Left lung (tissue), 14 donors: ENCODE measurements at places on chromosomes 4 and X. TPM values are rescaled to one million over a fixed set of nuclear protein-coding genes. Genes with fewer than 3 reads are reported as not detected.

- no peak overlapping the region for H3K4me3 ChIP-seq
- DNase-seq, result no peak
- H3K4me1 ChIP-seq, result no peaks in the 10 kb centered on the region
- H3K27me3 ChIP-seq, result no peaks in the 10 kb centered on the region
Measured at GRCh38 chr4:16739997-16740624, 158.3 kb downstream of the LDB2 start.

DNA sequence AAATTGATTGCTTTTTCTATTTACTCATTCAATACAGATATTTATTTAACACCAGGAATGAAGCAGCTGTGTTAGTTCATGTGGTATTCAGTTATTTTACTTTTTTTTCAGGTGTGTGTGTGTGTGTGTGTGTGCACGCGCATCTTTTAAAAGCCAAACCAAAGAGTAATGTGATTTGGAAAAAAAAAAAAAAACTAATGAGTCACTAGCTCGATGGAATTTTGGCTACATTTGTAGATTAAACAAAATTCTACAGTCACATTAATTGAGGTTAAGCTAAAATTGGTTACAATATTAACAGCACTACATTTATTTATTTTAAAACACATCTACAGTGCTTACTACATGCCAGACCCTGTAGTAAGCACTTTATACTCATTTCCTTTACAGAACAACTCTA lies 66.8 kb downstream of the HHIP start:
- no peak overlapping the region for H3K27ac ChIP-seq
- H3K36me3 ChIP-seq, result no peaks in the 10 kb centered on the region
- DNase-seq, result no peak
- no peak overlapping the region for H3K4me3 ChIP-seq
- H3K27me3 ChIP-seq, result no peaks in the 10 kb centered on the region

WAS gene
- total RNA-seq, result 16.4 TPM

GRCh38 chr4:42570221-42570620 lies 86.7 kb downstream of the ATP8A1 start:
- no peaks in the 10 kb centered on the region for H3K27me3 ChIP-seq
- no peaks in the 10 kb centered on the region for H3K4me1 ChIP-seq
- H3K27ac ChIP-seq, result no peak overlapping the region
- H3K4me3 ChIP-seq, result no peak overlapping the region
- DNase-seq, result peak; percentile 53

GRCh38 chr4:161350946-161351345 lies 812.9 kb downstream of the FSTL5 start:
- H3K27me3 ChIP-seq, result no peaks in the 10 kb centered on the region
- H3K4me3 ChIP-seq, result no peak overlapping the region
- H3K36me3 ChIP-seq, result no peaks in the 10 kb centered on the region
- H3K27ac ChIP-seq, result no peak overlapping the region

DNA sequence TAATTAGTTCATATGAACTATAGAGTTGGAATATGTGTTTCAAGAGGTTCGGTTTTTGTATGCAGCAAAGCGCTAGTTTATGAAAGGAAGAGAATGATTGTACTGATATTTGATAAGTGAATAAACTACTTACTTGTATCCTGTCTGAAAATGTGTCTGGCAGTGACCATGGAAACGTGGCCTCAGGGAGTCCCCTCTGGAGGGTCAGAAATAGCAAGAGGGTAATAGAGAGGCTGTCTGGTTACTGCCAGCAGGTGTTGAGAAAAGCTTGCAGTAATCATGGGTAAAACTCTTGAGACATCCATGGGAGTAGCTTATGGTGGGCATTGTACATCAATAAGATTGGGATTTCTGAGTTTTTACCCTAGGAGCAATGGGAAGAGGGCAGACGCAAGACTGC lies 77.1 kb downstream of the DCLK2 start:
- H3K4me1 ChIP-seq, result no peaks in the 10 kb centered on the region
- no peak overlapping the region for H3K4me3 ChIP-seq
- H3K27me3 ChIP-seq, result no peaks in the 10 kb centered on the region
- H3K27ac ChIP-seq, result no peak overlapping the region

C4orf51 gene
- total RNA-seq, result not detected

GRCh38 chr4:150679018-150679764 lies 97.2 kb downstream of the MAB21L2 start:
- H3K36me3 ChIP-seq, result no peaks in the 10 kb centered on the region
- no peak overlapping the region for H3K4me3 ChIP-seq
- no peak for DNase-seq
- no peaks in the 10 kb centered on the region for H3K27me3 ChIP-seq

GRCh38 chrX:50627696-50628095 lies 157.1 kb upstream of the DGKK start:
- no peak for DNase-seq
- no peaks in the 10 kb centered on the region for H3K36me3 ChIP-seq
- no peaks in the 10 kb centered on the region for H3K27me3 ChIP-seq
- H3K4me3 ChIP-seq, result no peak overlapping the region

GRCh38 chrX:40439625-40440532 lies 140.9 kb upstream of the ATP6AP2 start:
- H3K27me3 ChIP-seq, result no peaks in the 10 kb centered on the region
- H3K27ac ChIP-seq, result no peak overlapping the region
- H3K4me1 ChIP-seq, result no peaks in the 10 kb centered on the region
- no peak overlapping the region for H3K4me3 ChIP-seq
- H3K36me3 ChIP-seq, result no peaks in the 10 kb centered on the region

ZCCHC18 gene
- total RNA-seq, result 0.42 TPM

DNA sequence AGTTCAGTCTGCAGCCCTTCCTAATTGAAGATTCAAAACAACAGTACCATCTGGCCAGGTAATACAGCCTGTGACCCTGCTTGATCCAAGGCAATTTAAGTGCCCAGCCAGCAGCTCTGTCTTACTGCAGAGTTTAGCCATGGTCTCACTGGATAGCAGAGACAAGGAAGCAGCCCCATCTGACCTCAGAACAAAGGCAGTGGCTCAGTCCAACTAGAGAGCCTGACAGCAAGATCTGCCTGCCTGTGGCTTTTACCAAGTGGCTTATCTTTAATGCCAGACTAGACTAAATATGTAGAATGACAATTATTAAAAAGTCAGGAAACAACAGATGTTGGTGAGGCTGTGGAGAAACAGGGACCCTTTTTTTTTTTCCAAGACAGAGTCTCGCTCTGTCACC lies 293.4 kb downstream of the DTHD1 start:
- H3K36me3 ChIP-seq, result no peaks in the 10 kb centered on the region
- no peak overlapping the region for H3K4me3 ChIP-seq
- H3K4me1 ChIP-seq, result no peaks in the 10 kb centered on the region
- no peak overlapping the region for H3K27ac ChIP-seq
- DNase-seq, result no peak
- no peaks in the 10 kb centered on the region for H3K27me3 ChIP-seq

SMIM43 gene
- 1.0 TPM for total RNA-seq

- H3K27ac ChIP-seq, result no peak overlapping the region
- H3K27me3 ChIP-seq, result peaks cover 4% of the 10 kb centered on the region
- no peak overlapping the region for H3K4me3 ChIP-seq
Measured at GRCh38 chrX:68238568-68238967, 194.7 kb downstream of the OPHN1 start.

DNA sequence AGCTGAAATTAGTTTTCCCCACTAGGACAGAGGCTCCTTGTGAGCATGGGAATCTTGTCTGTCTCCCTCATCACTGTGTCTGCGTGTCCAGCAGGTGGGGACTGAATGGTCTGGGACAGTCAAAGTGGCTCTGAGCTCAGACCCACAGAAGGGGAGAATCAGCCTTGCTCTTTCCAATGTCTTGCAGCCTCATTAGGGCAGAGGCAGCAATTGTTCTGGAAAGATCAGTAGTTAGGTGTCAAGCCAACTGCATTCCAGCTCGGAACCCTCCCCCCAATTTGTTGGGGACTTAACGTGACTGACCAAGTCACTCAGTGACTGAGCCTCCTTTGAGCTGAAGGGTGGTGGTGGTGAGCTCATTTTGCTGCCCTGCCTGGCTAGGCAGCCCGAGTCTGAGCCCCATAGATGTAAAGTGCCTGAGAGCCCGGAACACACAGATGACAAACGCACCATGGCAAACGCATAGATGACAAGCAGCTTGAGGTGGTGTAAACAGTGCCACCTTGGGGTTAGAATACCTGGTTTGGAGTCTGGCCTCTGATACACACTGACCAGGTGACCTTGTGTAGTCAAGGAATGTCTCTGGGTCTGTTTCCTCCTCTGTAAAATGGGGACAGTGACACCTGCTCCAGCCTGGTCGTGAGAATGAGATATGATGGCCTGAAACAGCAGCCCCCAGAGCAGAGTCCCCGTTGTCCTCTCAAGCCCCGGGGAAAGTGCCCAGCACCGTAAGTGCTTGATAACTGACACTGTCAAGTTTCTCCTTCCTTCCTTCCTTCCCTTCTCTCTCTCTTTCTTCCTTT lies 2.7 kb upstream of the SORCS2 start:
- H3K27ac ChIP-seq, result no peak overlapping the region
- H3K4me3 ChIP-seq, result no peak overlapping the region
- no peaks in the 10 kb centered on the region for H3K4me1 ChIP-seq
- H3K27me3 ChIP-seq, result peaks cover 19% of the 10 kb centered on the region
- no peaks in the 10 kb centered on the region for H3K36me3 ChIP-seq

LRP2BP gene
- 0.47 TPM for total RNA-seq

- H3K27me3 ChIP-seq, result no peaks in the 10 kb centered on the region
- no peaks in the 10 kb centered on the region for H3K36me3 ChIP-seq
- no peak overlapping the region for H3K27ac ChIP-seq
- no peak overlapping the region for H3K4me3 ChIP-seq
- no peak for DNase-seq
Measured at GRCh38 chrX:34197946-34198345, 65.8 kb upstream of the FAM47A start.

DNA sequence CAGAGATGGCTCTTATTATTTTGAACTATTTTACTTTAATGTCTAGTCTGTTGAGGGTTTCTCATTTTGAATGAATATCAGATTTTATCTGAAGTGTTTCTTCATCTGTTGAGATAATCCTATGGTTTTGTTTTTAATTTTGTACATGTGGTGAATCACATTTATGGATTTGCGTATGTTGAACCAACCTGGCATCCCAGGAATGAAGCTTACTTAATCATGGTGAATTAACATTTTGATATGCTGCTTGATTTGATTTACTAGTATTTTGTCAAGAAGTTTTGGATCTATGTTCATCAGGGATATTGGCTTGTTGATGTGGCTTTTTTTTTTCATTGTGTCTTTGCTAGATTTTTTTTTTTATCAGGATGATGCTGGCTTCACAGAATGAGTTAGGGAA lies 2390.9 kb downstream of the PCDH7 start:
- H3K27ac ChIP-seq, result no peak overlapping the region
- DNase-seq, result no peak
- no peaks in the 10 kb centered on the region for H3K4me1 ChIP-seq
- H3K4me3 ChIP-seq, result no peak overlapping the region
- no peaks in the 10 kb centered on the region for H3K36me3 ChIP-seq
- no peaks in the 10 kb centered on the region for H3K27me3 ChIP-seq

GRCh38 chrX:134613396-134613795 lies 44.9 kb downstream of the PLAC1 start:
- H3K27ac ChIP-seq, result no peak overlapping the region
- no peak for DNase-seq
- no peaks in the 10 kb centered on the region for H3K4me1 ChIP-seq
- H3K4me3 ChIP-seq, result no peak overlapping the region

GRCh38 chr4:85725721-85726170 lies 250.8 kb downstream of the ARHGAP24 start:
- no peaks in the 10 kb centered on the region for H3K36me3 ChIP-seq
- DNase-seq, result peak; percentile 44
- H3K4me1 ChIP-seq, result peaks cover 8% of the 10 kb centered on the region
- no peak overlapping the region for H3K4me3 ChIP-seq

DNA sequence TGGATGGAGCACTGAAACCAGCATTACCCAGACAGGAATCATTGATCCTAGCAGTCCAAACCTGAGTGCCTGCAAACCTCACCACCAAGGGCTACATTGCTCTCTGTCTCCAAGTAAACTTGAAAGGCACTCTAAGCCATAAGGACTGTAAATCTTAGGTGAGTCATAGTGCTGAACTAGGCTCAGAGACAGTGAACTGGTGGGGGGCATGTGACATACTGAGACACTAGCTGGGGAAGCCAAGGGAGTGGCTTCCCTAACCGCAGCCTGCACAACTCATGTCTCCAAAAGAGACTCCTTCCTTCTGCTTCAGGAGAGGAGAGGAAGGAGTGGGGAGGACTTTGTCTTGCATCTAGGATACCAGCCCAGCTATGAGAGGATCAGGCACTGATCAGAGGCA lies 235.5 kb upstream of the ACTRT1 start:
- no peaks in the 10 kb centered on the region for H3K4me1 ChIP-seq
- no peak for DNase-seq
- H3K27ac ChIP-seq, result no peak overlapping the region
- no peaks in the 10 kb centered on the region for H3K36me3 ChIP-seq
- H3K27me3 ChIP-seq, result no peaks in the 10 kb centered on the region
- no peak overlapping the region for H3K4me3 ChIP-seq

DNA sequence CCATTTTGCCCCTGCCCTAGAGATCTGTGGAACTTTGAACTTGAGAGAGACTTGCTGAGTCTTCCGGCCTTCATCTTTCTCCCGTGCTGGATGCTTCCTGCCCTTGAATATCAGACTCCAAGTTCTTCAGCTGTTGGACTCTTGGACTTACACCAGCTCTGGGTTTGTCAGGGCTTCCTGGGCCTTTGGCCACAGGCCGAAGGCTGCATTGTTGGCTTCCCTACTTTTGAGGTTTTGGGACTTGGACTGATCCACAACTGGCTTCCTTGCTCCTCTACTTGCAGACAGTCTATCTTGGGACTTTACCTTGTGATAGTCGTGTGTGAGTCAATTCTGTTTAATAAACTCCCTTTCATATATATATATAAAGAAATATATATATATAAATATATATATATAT lies 1071.0 kb downstream of the ADGRL3 start:
- no peak overlapping the region for H3K27ac ChIP-seq
- DNase-seq, result no peak
- H3K36me3 ChIP-seq, result no peaks in the 10 kb centered on the region
- H3K4me3 ChIP-seq, result no peak overlapping the region

NXF3 gene
- total RNA-seq, result 3.3 TPM

EDA gene
- 4.3 TPM for total RNA-seq

MAGEB1 gene
- not detected for total RNA-seq

DNA sequence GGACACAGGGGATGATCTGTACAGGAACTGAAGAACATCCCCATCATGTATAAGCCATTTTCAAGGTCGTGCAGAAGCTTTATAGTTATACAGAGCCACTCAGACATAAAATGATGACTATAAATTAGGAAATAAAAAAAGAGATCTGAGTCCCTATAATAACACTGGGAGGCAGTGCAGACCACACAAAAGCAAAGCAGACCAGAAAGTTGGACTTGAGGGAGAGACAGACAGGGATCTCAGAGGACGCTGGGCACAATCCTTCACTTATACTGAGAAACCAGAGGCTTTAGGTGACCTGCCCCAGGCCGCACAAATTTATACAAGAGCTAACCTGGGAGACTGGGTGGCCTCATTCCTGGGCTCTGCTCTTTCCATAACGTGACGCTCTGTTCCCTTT lies 70.5 kb downstream of the HADH start:
- no peak overlapping the region for H3K27ac ChIP-seq
- no peaks in the 10 kb centered on the region for H3K27me3 ChIP-seq
- no peak for DNase-seq
- no peaks in the 10 kb centered on the region for H3K4me1 ChIP-seq
- no peaks in the 10 kb centered on the region for H3K36me3 ChIP-seq
- no peak overlapping the region for H3K4me3 ChIP-seq

GRCh38 chr4:109094056-109094455 lies 208.4 kb downstream of the COL25A1 start:
- H3K4me3 ChIP-seq, result no peak overlapping the region
- no peaks in the 10 kb centered on the region for H3K36me3 ChIP-seq
- no peaks in the 10 kb centered on the region for H3K27me3 ChIP-seq
- no peak overlapping the region for H3K27ac ChIP-seq

NKX6-1 gene
- not detected for total RNA-seq
